GM06990 (cell line): ENCODE measurements at places on chromosomes 16 and 17.
A peak's percentile ranks its signal among the peaks of the same experiment; 100 is the strongest.

- no peak for DNase-seq
Observed at GRCh38 chr16:10827691-10828341, 9.2 kb upstream of the TVP23A start.

DNA sequence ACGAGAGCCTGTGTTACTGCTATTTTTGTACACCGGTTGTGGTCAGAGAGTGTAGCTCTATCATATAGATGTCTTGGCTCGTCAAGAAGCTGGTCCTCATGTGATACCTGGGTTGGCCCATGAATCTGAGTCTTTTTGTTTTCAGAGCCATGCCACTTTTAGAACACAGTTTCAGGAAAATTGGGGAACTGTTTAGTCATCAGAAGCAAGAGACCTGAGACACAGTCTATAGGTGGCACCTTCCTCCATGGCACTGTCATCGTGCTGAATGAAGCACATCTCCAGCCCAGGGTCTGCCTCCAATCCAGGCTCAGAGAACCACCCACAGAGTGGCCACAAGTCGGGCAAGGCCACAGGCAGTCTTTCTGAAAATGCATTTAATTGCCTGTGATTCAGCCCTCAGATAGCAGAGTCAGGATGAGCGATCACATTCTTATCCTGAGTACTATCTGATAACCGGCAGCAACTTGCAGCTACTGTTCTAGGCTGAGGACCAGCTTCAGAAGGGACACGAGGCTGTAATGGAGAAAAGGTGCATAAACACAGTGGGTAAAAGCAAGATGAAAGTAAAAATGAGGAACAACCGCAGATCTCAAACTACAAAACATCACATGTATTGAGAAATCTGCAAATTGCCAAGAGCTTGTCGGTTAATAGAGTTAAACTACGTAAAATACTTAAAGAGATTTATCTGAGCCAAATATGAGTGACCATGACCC lies 14.2 kb upstream of the HAPSTR1 start:
- DNase-seq, result no peak

- no peak for DNase-seq
Observed at GRCh38 chr17:33531311-33531710, 238.2 kb upstream of the ASIC2 start.

GRCh38 chr17:42766124-42766523 lies 5.1 kb downstream of the RAMP2 start:
- DNase-seq, result no peak

GRCh38 chr17:61302953-61303816 lies 96.5 kb upstream of the TBX2 start:
- no peak for DNase-seq

- DNase-seq, result no peak
Observed at GRCh38 chr17:47896672-47897490, 845 bp downstream of the SP2 start.

DNA sequence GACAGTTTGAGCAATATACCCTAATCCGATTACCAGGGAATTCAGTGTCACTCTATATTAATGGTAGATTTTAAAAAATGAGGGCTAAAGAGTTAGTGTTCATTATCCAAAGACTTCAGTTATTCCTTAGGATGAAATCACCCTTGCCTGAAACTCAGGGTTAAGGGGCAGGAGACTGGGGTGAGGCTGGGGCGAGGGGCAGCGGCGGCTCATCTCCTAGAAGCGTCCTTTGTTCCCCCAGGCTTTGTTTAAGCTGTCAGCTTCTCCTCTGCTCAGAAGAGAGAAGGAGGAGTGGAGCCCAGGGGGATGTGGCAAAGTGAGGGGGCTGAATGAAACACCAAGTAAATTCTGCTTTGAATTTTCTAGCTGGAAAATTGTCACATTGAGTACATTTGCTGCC lies 117.7 kb upstream of the ELAC2 start:
- no peak for DNase-seq

DNA sequence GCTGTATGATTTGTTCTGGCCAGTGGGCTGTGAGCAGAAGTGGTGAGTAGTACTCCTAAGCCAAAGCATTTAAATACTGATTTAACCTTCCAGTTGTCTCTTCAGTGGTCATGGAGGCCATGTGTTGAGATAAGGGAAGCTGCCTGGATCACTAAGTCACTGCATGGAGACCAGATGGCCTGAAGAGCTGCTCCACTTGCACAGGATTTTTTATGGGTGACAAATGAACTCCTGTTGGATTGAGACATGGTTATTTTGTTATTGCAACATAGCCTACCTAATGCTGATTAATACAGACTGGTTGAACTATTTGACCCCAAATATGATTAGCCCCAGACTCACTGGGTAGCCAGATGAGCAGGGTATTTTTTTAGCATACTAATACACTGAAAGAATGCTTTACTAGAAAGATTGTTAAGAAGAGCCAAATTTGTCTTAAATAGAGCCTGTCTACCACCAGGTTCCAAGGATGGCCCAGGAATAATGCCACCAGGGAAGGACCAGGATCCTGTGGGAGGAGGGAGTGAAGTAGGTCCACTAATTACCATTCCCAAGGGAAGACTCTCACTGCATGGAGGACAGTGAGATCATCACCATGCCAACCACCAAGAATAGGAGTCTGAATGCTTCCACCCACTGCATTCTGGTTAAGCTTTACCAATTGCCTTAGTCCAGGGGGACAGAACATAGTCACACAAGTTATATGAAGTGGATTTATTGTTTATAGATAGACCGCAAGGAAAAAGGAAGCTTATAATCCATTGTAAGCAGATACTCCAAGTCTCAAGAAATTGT lies 187.4 kb upstream of the IRX6 start:
- no peak for DNase-seq

GRCh38 chr16:58462089-58462488 lies 37.9 kb upstream of the NDRG4 start:
- no peak for DNase-seq

- DNase-seq, result peak; percentile 11
Observed at GRCh38 chr17:29929006-29929532, 959 bp downstream of the SSH2 start.

- DNase-seq, result no peak
Observed at GRCh38 chr17:53101706-53102105, 721.0 kb upstream of the KIF2B start.

- no peak for DNase-seq
Observed at GRCh38 chr16:86734543-86735460, 156.5 kb downstream of the FOXL1 start.
